ENCODE measurements at places on chromosomes 5 and 9.

- DNase-seq, result no peak
These were observed 2.9 kb upstream of the INSL6 start for GRCh38 chr9:5188060-5188984.

DNA sequence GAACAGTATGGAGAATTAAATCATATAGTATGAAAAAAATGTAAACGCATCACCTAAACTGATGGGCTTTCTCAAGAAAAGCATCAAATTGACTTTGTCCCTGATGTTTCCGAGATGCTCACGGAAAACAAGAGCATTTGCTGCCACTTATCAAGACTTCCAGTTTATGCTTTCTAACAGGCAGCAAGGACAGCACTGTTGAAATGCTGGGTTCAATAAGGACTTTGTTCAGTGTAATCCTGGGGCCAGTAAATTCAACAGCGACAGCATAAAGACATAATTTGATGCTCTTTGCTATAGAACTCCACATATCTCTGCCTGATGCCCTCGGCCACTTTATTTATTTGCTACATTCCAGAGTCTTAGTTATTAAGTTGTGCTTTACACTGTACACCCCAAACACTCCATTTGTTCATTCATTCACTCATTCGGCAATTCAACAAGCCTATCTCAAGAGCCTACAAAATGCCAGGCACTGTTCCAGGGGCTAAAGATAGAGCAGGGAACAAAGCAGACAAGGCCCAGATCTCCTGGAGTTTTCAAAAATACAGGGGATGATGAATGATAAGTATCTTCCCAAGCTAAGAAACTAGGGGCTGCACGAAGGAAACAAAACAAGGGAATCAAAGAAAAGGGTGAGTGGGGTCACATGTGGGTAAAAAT, 294.6 kb downstream of the ZNF608 start:
- DNase-seq, result no peak

GRCh38 chr5:35248843-35249780, 18.8 kb upstream of the PRLR start:
- DNase-seq, result no peak

- no peak for DNase-seq
These were observed 14.6 kb downstream of the ARL15 start for GRCh38 chr5:54295651-54296276.

DNA sequence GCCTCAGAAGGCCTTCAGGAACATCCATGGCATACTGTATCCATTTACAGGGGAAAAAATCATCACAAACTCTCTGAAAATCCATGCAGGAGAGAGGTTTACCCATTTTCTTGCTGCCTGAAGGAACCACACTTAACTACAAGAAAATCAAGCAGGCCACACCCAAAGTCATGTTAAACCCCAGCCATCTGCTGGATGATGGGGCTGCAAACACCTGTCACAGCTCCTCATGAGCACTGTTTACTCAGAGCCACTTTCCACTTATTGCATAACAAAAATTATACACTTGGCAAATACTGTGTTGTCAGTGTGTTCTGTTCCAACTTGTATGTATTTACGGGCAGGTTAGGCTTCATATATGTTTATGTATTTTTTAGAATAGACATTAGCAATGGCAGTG, 35.8 kb downstream of the PPIC start:
- no peak for DNase-seq
